Hematopoietic multipotent progenitor cell treated with erythropoietin and hydrocortisone succinate and interleukin-3 and kit ligand, for 17 days (in vitro differentiated cells): ENCODE measurements at places on chromosomes 12 and 14.

- DNase-seq = no peak
Measured at GRCh38 chr14:25017562-25017961, 32.4 kb downstream of the STXBP6 start.

DNA sequence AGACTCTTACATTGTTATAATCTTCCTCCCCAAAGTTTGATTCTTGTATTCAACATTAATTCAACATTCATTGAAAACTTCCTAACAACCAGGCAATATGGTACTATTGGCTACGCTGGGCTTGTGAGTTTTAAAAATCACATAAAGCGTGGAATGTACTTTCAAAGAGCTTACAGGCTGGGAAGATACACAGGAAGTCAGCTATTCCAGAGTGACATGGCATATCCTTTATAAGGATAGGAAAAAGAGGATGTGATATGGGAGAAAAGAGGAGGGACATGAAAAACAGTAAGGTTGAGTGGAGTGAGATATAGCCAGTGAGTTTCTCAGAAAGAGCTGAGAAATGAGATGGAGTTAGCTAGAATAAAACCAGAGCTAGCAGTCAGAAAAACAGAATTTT, 103.6 kb upstream of the ATF7IP start:
- DNase-seq = no peak

DNA sequence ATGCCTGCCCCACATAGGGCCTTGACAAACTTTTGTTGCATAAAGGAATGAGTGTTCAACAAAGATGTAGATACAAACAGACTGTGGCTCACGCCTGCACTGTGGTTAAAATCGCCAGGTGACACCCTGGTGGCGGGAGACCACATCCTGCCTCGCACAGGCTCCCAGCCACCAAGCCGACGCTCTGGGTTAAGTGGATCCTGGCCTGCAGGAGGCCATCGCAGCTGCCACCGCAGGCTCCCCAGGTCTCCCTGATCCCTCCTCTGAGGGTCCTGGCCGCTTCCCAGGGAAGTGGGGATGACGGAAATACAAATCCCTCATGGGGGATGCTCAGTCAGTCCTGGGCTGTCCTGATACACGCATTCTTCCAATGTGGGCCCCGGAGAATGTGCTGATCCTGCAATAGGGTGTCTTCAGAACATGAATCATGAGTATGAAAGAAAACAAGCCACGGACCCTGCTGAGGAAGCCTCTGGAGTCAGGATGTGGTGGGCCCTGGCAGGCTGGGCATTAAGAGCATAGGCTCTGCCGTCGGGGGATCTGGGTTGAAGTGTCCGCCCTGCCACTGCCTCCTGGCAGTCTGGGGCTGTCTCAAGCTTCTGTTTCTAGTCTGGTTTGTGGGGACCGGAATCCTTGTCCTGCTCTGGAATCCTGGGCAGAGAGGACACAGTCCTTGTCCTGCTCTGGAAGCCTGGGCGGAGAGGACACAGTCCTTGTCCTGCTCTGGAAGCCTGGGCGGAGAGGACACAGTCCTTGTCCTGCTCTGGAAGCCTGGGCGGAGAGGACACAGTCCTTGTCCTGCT, 53.5 kb upstream of the BEGAIN start:
- DNase-seq = no peak

DNA sequence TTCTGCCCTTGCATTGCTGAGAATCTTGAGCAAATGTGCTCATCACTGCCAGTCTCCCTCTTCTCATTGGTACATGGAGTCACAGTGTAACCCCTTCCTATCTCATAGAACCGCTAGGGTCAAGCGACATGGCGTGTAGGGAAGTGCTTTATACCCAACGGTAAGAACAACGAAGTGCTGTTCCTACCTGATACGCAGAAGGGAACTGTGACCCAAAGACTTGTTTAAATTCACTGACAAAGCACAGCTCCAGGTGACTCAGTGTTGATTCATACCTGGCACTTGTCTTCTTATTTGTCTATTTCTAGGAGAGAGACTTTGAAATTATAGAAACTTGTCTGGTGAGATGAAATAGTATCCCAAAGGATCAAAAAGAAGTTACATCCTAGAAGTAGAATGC, 53.7 kb downstream of the FBXL14 start:
- no peak for DNase-seq

DNA sequence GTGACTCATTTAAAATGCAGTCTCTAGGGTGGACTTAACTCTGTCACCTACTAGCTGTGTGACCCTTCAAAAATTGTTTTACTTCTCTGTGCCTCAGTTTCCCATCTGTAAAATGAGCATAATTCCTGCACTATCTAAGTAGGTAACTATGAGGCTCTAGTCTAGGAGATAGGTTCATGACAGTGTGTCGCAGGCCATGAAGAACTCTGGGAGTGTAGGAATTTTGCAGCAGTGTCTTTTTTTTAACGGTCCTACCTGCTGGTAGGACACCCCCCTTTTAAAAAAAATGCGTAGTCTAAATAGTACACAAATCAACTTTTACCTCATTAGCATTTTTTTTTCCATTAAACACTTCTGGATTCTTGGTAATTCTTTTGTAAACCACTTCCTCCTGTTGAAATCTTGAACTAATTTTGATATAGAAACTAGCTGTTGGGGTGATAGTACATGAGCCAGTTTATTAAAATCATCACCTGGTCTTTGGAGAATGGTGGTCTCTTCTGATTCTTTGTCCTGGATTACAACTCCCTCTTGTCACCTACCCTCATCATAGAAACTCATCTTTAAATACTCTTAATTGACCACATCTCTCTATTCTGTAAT, 86.0 kb upstream of the SLC38A2 start:
- DNase-seq = no peak

GRCh38 chr12:56565510-56566101, 44.0 kb downstream of the RBMS2 start:
- no peak for DNase-seq

- no peak for DNase-seq
Measured at GRCh38 chr12:90299666-90300065, 591.0 kb upstream of the ATP2B1 start.

DNA sequence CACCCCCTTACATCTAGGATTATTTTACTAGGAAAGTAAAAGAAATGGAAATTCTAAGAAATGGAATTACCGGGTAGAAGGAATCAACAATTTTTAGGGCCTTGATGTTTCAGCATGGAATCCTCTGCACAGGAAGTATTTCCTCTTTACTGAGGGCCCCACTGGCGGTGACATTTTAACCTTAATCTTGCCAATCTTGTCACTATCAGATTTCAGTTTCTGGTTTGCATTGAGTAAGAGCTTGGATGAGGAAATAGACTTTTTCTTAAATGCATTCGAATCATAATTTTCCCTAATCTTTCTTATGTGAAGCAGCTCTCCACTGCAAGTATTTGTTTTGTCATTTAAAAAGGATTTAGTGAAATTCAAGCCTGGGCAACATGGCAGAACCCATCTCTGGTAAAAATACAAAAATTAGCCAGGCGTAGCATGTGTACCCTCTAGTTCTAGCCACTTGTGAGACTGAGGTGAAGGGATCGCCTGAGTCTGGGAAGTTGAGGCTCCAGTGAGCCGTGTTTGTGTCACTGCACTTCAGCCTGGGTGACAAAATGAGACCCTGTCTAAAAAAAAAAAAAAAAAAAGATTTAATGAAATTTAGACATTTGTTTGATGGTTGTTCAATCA, 40.7 kb downstream of the TPCN1 start:
- DNase-seq = no peak

- no peak for DNase-seq
Measured at GRCh38 chr14:95784137-95784536, 70.2 kb upstream of the TCL1A start.

GRCh38 chr12:104544836-104545235, 88.1 kb downstream of the CHST11 start:
- no peak for DNase-seq

DNA sequence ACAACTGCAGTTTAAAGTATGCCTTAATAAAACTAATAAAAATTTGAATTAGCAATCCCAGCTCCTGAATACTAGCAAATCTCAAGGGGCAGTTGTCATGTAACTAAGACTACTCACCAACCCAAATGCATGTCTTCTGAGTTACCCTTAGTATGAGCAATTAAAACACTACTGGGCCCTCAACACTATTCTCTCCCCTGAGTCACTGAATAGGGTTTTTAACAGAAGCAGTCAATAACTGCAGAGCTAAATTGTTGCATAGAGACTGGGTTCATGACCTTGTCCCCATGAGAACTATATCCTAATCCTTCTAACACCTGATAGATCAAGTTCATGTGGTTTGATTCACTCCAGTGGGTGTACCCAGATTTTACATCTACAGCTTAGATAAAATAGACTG, 38.8 kb downstream of the MDM1 start:
- DNase-seq = no peak

GRCh38 chr14:67733616-67734015, 31.9 kb downstream of the RDH12 start:
- no peak for DNase-seq

- no peak for DNase-seq
Measured at GRCh38 chr12:108839018-108839889, 18.1 kb downstream of the SSH1 start.

GRCh38 chr14:70004791-70005190, 125.6 kb downstream of the SMOC1 start:
- no peak for DNase-seq

DNA sequence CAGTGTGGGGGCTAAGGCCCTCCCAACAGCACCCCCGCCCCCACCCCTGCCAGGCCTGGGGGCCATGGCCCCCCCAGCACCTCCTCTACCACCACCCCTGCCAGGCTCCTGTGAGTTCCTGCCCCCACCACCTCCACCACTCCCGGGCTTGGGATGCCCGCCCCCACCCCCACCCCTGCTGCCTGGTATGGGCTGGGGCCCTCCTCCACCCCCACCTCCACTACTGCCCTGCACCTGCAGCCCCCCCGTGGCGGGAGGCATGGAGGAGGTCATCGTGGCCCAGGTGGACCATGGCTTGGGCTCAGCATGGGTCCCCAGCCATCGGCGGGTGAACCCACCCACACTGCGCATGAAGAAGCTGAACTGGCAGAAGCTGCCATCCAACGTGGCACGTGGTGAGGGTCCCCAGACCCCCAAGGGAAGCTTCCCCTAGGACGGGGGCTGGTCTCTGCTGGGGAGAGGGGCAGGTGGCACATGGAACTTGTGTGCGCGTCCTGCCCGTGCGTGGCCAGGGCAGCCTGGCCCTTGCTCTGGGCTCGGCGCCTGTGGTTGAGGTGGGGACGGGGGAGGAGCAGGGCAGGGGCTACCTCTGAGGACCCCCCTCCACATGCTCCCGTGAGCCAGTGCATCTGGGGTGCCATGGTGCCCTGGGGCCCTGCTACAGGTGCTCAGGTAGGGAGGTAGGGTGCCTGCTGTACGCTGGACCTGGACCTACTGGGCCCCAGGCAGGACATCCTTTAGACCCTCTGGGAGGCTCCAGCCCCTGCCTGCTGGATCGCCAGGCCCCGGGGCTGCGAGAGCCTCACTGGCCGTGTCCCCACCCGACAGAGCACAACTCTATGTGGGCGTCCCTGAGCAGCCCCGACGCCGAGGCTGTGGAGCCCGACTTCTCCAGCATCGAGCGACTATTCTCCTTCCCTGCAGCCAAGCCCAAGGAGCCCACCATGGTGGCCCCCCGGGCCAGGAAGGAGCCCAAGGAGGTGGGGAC, 16.1 kb upstream of the ADSS1 start:
- no peak for DNase-seq

GRCh38 chr12:47650469-47650868, 55.4 kb downstream of the RPAP3 start:
- DNase-seq = no peak

- DNase-seq = no peak
Measured at GRCh38 chr14:65804439-65805112, 392.0 kb downstream of the FUT8 start.

- no peak for DNase-seq
Measured at GRCh38 chr12:50212071-50212467, 44.9 kb upstream of the CERS5 start.

DNA sequence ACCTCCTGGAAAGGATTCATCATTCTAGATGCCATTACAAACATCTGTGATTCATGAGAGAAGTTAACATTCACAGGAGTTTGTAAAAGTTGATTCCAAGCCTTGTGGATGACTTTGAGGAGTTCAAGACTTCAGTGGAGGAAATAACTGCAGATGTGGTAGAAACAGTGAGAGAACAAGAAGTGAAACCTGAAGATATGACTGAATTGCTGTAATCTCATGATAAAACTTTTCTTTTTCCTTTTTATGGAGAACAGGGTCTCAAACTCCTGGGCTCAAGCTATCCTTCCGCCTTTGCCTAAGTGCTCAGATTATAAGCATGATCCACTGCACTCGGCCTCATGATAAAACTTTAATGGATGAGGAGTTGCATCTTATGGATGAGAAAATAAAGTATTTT, 64.5 kb upstream of the GTF2A1 start:
- no peak for DNase-seq

DNA sequence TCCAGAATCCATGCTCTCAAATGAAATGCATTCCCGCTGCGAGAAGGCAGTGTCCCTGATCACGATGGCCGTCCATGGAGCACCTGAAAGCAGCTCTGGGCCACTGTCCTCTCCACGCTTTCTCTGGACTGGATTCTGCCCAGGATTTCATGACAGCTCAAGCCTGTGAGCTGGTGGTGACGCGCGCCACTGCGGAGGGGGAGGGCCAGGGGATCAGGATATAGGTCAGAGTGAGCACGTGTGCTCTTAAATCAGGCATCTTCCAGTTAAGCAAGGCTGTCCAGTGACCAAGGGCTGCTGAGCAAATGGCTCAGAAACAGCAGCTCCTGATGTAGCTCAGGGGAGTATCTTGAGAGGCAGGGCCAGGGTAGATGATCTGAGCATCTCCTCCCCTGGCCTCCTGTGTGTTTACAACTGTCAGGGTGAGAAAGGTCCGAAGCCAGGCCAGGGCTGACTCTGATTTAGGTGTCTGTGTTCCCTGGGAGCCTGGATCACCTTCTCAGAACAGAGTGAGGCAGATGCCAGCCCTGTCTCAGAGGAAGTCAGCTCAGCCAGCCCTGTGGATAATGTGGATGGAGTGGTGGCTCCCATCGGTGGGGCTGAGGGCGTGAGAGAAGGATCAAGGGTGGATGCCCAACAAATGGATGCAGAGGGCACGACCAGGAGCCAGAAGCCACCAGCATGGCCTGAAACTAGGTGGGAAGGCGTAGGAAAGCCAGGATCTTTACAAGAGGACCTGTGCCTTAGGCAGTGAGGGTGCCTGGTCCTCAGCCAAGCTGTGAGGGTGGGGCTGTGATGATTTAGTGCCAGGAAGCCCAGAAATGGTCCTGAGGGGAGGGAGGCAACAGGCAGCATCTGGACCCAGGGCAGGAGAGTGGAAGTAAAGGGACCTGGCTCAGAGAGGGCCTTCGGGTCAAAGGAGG, 55.3 kb downstream of the ELK3 start:
- DNase-seq = no peak
